ENCODE measurements at places on chromosomes 16 and 17.

GRCh38 chr17:39073916-39074315 is 77.5 kb downstream of the PLXDC1 start:
- no peak for DNase-seq

DNA sequence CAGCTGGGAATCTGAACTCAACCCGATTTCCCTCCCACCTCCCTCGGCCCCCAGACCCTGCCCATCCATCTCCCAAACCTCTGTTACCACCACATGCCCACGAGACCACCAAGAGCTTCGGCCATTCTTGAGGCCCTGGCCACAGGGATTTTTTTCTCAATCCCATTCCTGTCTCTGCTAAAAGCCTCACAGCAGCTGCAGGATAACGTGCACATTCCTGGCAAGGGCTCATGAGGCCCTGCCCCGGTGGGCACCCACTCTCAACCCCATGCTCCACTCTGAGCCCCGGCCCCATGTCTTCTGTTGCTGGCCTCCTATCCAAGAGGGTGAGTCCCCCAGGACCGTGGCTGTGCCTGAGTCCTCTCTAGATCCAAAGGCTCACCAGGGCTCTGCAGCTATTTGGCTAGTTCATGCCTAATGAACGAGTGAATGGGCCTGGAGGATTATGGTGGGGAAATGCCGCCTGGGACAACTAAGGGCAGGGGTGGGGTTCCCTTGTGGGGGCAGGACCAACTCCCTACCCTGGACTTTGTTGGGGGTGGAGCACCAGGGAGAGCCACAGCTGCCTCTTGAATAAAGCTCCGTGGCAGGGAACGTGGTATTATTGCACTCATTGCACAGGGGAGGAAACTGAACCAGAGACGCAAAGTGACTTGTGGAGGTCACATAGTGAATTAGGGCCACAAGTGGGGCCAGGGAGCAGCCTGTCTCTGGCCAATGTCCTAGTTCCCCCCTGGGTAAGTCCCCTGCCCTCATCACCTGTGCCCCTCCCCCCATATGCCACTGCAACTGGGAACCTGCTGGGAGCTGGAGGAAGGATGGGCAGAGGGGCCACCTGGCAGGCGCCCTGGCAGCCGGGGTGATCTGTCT is 113.8 kb upstream of the SMURF2 start:
- no peak for DNase-seq

DNA sequence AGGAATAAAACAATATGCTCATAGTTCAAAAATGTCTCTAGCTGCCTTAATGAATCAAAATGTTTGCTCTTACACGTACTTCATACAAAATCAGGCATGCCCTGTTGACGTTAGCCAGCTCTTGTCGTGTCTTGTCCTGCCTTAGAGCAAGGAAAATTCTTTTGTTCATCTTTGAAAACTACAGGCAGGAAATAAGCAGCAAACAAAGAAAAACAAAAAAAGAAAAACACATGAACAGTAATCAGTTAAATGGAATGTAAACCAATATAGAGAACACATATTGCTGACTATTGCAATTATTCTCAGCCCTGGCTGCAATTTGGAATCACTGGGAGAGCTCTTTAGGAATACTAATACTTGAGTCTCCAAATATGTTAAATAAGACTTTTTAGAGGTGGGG is 1.7 kb downstream of the CAPNS2 start:
- no peak for DNase-seq

DNA sequence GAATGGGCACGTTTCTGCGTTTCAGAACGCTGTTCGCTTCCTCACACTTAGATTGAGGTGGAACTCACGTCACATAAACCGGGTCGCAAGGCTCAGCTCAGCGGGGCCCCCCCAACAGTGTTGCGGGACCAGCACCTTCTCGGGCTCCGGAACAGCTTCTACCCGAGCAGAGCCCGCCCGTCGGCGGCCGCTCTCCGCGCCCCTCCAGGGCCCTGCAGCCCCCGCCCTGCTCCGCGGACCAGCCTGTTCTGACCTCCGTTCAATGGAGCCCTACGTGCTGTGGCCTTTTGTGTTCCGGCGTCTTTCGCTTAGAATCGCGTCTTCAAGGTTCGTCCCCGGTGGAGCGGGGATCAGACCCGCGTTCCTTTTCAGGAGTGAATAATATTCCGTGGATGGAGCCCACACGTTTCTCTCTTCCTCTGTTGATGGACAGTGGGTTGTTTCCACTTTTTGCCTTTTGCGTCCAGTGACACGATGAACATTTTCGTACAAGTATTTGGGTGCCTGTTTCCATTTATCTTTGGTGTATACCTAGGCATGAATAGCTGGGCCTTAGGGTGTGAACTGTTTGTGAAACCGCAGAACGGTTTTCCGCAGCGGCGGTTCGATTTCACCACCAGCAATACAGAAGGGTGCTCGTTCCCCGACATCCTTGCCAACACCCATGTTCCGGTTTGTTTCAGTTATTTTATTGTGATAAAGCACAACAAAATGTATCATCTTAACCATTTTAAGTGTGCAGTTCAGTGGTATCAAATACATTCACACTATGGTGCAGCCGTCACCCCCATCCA is 2.3 kb upstream of the SLC22A31 start:
- DNase-seq, result no peak

DNA sequence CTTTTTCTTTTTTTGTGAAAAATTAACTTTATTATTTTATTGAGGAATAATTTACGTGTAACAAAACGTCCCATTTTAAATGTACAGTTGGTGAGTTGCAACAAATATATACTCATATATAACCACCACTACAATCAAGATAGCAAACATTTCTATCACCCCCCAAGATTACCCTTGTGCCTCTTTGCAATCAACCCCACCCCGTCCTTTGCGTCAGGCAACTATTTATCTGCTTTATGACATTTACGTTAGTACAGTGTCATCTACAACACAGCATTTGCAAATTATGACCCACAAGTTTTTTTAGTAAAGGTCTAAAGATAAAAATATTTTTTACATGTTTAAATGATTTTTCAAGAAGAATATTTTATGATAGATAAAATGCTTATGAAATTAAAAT is 485.6 kb upstream of the SOX9 start:
- DNase-seq, result no peak

DNA sequence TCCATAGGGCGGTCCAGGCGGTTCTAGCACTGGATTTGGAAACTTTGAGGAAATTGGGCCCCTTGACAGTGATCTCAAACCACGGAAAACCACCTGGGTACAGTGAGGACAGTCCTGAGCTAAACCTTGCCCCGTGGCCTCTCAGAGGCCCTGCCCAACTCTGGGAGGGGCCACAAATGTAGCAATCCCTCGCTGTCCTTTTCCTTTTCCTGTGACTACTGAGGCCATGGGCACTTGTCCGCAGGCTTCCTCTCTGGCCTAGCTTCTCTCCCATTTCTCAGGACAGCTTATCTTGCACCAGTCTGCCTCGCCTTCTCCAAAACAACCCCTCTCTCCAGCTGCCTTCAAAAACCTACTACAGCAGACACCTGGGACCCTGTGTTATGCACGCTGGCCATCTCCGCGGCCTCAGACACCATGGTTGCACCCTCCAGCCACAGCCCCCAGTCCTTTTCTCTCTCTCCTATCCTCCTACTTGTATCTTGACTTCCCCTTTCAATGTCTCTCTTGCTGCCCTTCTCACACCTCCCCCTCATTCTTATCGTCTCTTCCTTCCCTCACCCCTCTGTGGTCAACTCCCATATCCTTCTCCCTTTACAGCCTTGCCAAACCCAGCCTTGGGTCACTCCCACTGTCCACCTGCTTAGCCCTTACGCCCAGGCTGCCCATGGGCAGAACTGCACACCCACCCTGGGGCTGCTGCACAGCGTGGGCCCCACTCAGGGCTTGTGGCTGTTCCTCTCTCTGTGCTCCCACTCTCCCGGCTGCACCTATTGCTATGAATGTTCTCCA is 7.6 kb downstream of the SCPEP1 start:
- no peak for DNase-seq

- DNase-seq, result no peak
Observed at GRCh38 chr17:34291721-34292348, 6.3 kb downstream of the CCL11 start.

DNA sequence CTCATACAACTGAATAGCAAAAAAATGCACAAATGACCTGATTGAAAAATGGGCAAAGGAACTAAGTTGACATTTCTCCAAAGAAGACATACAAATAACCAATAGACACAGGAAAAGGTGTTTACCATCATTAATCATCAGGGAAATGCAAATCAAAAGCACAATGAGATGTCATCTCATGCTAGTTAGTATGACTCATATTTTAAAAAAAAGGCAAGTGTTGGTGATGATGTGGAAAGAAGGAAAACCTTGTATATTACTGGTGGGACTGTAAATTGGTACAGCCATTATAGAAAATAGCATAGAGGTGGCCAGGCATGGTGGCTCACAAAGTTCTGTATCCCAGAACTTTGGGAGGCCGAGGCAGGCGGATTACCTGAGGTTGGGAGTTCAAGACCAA is 232.5 kb upstream of the ZFHX3 start:
- DNase-seq, result no peak

DNA sequence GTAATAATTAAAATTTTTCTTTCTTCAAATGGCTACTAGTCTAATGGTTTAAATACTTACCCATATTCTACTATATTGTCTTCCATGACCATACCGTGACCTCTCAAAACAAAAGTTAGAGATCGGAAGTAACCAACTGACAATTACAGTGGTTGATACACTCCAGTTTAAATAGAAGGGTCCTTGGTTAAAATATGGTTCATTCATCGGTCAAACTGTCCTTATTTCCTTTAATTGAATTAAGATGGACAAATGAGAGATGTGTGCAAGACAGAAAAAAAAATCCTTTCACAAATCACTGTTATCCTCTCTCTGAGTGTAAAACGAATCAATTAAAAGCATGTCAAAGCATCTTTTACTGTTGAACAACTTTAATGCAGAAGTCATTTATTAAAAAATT is 214.3 kb upstream of the TBX2 start:
- no peak for DNase-seq

GRCh38 chr17:72021417-72022041 is 99.3 kb upstream of the SOX9 start:
- DNase-seq, result no peak

DNA sequence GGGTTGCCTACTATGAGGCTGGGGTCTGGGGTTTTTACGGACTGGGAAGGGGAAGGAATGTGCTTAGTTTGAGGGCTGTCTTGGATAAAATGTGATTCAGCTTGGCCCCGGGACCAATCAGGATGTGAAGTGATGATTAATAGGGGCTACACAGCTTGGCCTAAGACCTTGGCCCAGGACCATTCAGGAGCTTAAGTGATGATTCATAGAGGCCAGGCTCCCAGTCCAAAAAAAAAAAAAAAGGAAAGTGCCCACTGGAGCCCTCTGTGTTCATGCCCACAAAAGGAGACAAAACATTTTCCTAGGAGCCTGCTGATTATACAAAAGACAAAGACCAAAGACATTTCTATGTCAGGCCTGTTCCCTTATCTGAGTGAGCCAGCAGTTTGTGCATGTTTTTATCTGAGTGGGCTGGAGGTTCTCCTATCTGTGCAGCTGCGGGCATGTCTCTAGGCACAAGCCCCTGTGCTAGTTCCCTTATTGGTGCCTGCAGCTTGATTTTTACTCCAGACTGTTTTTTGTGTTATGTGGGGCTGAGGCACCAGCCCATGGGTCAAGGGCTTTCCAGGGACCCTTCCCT is 898.2 kb upstream of the GOT2 start:
- DNase-seq, result no peak

- DNase-seq, result no peak
Observed at GRCh38 chr17:15036238-15036637, 228.9 kb downstream of the PMP22 start.

GRCh38 chr17:82390860-82391435 is 19.4 kb downstream of the UTS2R start:
- DNase-seq, result no peak

DNA sequence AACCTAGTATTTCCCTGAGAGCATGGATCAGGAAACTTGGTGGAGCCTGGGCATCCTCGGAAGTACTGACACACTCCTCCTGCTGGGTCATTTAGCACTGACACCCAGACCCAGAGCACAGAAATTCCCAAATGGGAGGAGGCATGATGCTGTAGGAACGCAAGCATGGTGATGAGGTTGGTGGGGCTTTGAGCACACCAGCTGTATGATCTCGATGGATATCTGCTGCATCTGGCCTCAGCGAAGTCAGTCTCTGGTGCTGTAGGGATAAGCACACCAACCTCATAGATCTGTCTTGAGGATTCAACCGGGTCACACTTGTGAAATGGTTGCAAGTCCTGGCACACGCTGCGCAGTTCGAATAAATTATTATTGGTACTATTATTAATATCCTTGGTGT is 52.5 kb downstream of the SHISA6 start:
- DNase-seq, result no peak

DNA sequence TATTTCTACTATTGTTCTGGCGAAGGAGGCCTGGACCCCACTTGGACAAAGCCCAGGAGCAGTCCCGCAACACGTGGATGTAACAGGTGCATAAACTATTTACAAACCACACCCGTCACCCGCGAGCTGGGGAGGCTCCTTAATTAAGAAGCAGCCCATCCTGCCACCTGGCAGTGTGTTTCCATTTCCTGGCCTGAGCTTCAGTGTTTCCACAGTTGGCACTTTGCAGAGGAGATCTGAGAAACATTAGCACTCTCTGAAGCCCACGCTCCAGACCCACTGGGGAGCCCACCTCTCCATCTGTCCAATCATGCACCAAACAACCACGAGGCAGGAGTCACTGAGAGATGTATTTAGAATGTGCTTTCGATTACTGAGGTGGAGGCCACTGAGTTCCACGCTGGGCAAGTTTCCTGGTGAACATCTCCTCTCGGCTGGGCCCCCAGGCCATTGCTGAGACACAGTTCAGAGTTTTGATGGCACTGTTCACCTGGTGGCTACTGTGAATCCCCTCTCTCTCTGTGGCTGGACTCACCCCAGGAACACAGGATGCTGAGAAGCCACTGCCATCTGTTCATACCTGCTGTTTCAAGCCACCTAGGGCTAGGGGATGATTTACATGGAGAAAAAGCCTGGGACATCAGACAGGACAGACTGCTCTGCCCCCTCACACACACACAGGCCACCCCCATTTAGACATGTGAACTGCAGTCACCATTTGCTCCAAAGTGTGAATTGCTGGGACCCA is 129.1 kb downstream of the AIPL1 start:
- peak; percentile 6 for DNase-seq

- no peak for DNase-seq
Observed at GRCh38 chr16:1003391-1004347, 22.1 kb downstream of the SOX8 start.

Data from NCI-H2081 treated with DMSO at 0.1 percent for 48 hours (cell line).